ENCODE measurements at places on chromosomes 2 and 18.

DNA sequence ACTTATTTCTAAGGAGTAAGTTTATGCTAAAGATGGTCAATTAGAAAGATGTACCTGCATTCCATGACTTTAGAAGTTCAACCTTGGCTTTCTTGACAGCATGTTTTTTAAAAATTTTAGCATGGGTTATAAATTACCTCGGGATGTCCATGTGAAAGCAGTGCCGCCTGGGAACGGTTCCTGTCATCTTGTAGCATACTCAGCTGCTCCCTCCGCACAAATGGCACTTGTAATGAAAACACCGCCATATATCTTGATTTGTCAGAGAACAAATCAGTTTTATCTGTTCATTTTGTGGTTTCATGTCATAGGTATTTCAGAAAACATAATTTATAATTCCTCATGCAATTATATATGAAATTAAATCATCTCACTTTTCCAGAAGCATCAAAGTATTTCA lies 38.3 kb downstream of the SATB2 start:
- DNase-seq = no peak

- no peak for DNase-seq
Observed at GRCh38 chr2:68971591-68972231, 2.7 kb upstream of the GKN1 start.

DNA sequence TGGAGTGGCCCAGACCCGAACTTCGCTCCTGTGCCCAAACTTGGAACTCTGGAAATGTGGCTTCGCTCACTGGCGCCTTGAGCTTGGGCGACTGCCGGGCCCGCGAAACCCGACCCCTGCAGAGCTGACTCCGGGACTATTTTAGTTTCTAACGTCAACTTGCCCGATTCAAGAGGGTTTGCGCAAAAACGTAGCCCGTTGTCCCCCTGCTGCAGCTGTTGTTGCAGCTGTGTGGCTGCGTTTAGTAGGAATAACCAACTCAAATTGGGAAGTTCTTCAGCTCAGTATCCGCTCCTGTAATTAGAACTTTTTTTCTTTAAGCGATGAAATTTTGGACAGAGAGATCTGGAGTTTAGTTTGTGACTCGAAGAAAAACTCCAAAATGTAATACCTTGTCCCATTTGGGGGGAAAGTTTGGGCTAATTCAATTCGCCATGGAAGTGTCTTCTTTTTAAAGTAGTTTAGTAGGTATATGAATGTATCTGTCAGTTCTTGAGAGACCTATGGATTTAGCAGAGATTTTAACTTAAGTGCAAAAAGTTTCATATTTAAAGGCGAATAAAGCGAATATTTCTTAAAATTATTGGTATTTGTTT lies 559 bp downstream of the MYL12A start:
- DNase-seq = no peak

DNA sequence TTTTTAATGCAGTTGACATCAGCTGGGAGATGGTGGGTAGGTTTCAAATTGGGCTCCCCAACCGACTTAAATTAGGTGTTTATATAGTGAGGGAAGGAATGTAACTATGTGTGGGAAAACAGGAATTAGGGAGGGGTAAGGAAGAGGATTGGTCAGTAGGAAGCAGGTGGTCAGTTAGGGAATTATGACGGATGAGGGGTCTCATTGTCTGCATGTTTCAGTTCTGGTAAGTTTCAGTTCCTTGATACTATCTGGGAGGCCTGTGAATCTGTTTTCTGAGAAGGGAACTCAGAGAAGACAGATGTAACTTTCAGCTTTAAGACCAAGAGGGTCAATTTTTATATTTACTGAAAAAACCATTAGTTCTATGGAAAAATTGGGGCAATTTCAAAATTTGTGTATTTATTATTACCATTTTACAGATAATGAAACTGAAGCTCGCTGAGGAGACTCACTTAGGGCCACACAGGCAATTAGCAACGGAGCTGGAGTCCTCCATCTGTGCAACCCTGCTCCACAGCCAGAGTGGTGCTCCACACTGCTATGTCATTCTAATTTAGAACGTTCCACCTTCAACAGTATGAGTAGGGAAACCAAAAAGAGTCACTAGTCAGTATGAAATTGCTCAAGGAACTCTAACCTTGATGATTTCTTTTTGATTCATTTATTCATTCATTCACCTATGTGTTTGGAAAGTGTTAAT lies 36.0 kb upstream of the CCDC195 start:
- DNase-seq = no peak

DNA sequence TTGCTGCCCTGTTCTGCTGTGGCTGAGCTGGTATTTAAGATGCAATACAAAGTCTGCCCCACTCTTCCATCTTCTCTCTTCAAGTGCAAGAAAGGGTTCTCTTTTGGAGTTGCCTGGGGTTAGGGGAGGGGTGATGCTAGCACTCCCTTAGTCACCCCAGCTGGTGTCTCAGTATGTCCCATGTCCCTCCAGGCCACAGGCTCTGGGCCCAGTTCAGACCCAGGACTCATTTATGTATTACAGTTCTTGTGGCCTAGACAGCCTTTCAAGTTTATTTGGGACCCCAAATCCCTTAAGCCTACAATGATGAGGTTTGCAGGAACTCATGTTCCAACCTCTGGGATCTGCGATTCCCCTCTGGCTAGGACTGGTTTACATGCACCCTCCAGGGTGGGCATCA lies 47.2 kb upstream of the CCDC141 start:
- no peak for DNase-seq

GRCh38 chr2:36562240-36562639 lies 35.7 kb downstream of the FEZ2 start:
- DNase-seq = no peak

DNA sequence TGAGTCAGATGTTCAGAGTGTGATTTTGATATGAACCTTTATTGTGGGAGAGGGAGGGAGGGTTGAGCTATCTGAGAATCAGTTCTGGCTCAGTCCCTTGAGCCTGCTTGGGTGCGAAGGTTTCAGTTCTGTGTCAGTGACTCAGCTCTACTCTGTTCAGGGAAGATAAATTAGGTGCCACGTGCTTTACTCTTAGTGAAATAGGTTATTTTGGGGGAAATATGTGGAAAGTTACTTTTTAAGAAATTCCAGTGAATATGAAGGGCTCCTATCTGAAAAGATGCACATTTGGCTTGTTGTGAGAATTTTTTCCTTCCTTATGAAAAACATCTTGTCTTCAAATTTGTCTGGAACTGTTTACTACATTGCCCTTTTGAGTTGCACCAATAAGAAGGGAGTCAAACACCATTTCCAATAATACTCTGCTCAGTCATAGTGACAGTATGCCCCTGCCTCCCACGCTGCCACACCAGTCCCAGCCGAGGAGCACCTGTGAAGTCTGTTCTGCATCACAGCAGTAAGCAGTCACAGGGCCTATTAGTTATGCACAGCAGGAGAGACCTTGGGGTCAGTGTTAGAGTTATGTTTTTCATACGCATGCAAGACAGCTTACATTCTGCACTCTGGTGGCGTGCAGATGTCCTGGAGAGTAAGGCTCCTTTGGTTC lies 32.8 kb upstream of the DNAH7 start:
- no peak for DNase-seq

- no peak for DNase-seq
Observed at GRCh38 chr2:66569321-66569851, 134.5 kb downstream of the MEIS1 start.

GRCh38 chr2:157819761-157820160 lies 56.4 kb downstream of the ACVR1 start:
- DNase-seq = no peak

DNA sequence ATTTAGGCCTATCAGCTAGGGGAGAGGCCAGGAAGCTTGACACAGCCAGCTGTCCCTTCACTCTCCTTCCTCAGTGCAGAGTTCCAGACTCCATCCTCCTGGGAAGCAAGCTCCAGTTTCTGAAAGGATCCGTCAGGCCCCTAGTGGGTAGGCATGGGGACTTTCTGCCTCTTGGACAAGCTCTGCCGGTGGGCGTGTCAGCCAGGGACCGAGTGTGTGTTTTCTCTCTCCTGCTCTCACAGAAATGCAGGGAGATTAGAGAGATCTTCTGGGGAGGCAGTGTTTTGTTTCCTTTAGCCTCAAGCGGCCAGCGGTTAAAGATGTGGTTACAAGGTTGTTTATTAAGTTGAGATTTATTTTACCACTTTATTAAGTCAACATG lies 29.9 kb upstream of the OTOS start:
- DNase-seq = no peak

DNA sequence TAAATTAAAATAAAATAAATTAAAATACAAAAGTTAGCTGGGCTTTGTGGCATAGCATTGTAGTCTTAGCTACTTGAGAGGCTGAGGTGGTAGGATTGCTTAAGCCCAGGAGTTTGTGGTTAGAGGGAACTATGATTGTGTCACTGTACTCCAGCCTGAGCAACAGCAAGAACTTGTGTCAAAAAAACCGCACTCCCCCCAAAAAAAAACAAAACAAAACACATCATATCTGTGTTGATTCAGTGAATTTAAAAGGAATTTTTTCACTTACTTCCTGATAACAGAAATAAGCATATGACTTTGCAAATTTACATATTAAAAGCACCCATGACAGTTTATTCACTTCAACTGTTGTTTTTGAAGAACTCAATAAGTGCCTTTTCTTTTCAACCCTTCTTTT lies 68.1 kb upstream of the PELI1 start:
- DNase-seq = peak; percentile 94

DNA sequence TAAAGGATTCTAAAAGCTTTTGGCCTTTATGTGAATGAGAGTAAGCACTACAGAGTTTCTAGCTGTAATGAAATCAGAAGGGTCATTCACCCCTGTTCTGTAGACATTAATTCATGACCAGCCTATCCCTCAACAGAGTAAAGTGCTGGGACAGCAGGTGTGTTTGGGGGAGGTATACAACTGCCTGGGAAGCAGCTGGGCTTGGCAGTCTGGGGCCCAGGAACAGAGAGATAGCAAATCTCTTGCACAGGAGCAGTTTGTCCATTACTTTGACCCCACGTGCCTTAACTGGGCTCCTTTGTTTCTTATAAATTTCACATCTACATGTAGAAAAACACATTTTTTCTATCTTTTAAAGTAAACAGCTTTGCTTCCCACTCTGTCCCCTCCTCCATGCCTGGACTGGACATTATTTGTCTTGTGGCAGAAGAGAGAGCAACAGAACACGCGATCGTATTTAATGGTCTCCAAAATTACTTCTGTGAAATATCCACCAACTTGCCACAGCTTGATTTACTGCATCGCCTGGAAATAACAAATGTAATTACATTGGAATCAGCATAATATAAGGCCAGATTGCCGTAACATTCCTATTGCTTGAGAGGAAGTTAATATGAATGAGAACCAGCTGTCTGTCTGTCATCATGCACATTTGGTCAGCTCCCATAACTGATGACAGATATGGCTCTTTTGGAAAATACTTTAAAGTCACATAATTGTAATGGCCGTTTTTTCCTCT lies 263.8 kb downstream of the RBM43 start:
- no peak for DNase-seq

DNA sequence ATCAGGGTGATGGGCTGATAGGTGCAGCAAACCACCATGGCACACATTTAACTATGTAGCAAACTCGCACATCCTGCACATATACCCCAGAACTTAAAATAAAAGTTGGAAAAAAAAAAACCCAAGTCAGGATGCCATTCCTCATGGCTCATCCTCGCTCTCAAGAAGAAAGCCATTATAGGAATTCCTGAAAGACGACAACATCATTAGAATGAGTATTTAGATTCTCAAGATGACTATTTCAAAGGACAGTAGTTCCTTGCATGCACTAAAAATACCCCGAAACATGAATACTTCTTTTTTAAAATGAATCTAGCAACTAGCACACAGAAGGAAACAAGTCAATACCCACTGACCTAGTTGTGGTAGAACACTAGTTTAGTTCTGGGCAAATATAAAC lies 285.8 kb upstream of the REV1 start:
- DNase-seq = no peak

- DNase-seq = no peak
Observed at GRCh38 chr2:68857202-68857845, 13.9 kb downstream of the BMP10 start.

DNA sequence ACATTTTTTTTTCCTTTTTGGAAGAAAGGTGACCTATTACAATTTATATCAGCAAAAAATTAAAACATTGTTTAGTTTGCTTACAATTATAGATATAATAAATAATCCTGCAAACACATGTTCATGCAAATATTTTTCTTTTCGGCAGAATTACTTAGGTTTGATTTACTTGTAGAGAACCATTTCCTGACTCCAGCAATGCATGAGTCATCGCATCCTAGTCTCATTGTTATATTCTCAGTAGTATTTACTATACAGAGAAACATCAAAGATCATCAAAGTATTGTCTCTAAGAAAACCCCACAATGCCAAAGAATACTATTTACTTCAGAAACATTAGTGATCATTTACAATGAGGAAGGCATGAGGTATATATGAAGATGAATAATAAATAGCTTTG lies 40.4 kb upstream of the MTIF2 start:
- no peak for DNase-seq

GRCh38 chr2:10260130-10260529 lies 42.6 kb upstream of the HPCAL1 start:
- DNase-seq = no peak

GRCh38 chr2:40844353-40845277 lies 392.7 kb upstream of the SLC8A1 start:
- DNase-seq = no peak

- peak; percentile 30 for DNase-seq
Observed at GRCh38 chr18:62140259-62140658, 46.6 kb downstream of the PIGN start.

DNA sequence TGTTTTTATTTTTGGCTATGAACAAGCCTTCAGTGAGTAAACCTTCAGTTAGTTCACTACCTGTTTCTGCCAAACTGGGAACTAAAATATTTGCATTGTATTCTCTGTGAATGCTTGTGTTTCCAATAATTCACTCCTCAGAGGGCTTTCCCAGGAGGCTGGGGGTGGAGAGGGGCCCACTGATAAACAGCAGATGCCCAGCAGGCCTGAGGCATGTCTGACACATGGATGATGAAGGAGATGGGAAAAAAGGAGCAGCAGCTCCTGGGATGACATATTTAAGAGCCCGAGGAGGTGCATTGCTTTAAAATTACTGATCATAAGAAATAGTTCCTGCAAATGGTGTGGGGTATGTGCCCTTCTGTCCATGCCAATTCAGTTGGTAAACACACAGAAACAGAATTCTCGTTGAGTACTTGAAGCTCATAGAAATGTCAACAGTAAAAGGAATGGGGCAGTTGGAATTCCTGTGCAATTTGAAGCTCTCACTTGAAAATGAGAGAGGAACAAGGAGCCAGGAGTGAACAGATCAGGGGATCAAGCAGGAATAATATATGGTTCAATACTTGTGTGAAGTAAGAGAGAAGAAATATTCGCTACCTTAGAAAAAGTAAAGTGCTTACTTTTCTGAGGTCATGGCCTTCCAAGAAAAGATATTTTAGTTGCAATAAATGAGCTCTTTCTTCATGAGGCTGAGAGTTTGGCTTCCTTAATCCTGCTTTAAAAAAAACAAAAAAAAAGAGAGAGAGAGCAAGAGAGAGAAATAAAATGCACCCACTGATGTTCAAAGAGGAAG lies 22.0 kb upstream of the HNMT start:
- DNase-seq = no peak

- DNase-seq = peak; percentile 45
Observed at GRCh38 chr2:62774555-62775366, 69.2 kb downstream of the EHBP1 start.

DNA sequence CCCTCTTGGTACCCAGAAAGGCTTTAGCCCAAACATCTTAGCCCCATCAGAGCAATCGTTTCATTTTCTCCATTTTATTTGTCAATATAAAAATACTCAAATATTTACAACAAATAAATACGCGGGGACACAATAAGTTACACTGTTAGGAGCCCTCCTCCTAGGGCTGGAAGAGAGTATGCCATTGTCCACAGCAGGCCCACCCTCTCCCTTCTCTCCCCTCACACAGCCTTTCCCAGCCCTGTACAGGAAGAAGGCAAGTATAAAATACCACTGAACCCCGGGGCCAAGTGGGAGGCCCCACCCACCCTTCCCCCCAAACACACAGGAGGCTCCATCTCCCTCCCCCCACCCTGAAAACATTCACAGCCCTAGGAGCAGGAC lies 1.9 kb upstream of the ANKRD39 start:
- DNase-seq = no peak

All from AML-193 (cell line).